ENCODE measurements at places on chromosomes 1 and 21. TPM values are rescaled to one million over a fixed set of nuclear protein-coding genes. Genes with fewer than 3 reads are reported as not detected.

GNPAT gene
- polyA plus RNA-seq: 59.5 TPM

CD1E gene
- polyA plus RNA-seq: 0.32 TPM

GJA4 gene
- 37.1 TPM for polyA plus RNA-seq

RBM11 gene
- not detected for polyA plus RNA-seq

PFDN2 gene
- polyA plus RNA-seq: 66.3 TPM

SLC45A3 gene
- polyA plus RNA-seq: 2.3 TPM

VWA5B1 gene
- 0.15 TPM for polyA plus RNA-seq
